ENCODE measurements at places on chromosomes 6 and 20.

GRCh38 chr6:96675597-96675996, 112.7 kb downstream of the FHL5 start:
- no peak for DNase-seq

DNA sequence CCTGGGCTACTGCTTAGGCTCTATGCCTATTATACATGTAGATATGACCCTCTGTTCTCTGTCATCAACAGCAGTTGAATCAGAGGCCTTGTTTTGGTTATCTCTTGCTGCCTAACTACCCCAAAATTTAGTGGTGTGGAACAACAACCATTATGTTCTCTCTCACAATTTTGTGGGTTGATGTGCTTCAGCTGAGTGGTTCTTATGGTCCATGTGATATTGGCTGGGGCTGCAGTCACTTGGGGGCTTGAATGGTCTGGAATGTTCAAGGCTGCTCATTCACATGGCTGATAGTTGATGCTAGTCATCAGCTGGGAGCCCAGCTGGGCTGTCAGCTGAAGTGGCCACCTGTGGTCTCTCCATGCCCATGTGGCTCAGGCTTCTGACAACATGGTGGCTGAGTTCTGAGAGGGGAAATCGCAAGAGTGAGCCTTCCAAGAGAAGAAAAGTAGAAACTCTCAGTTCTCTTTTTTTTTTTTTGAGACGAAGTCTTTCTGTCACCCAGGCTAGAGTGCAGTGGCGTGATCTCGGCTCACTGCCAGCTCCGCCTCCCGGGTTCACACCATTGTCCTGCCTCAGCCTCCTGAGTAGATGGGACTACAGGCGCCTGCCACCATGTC, 47.8 kb downstream of the SHLD1 start:
- DNase-seq = no peak

GRCh38 chr20:42024653-42025052, 406.5 kb upstream of the CHD6 start:
- no peak for DNase-seq

- DNase-seq = no peak
These were observed 7.8 kb upstream of the TSBP1 start for GRCh38 chr6:32379545-32379944.

GRCh38 chr6:13183415-13184088, 144.8 kb downstream of the TBC1D7 start:
- no peak for DNase-seq

- DNase-seq = no peak
These were observed 605.7 kb upstream of the GJE1 start for GRCh38 chr6:141526985-141527384.

GRCh38 chr6:56962441-56962840, 7.5 kb downstream of the BEND6 start:
- DNase-seq = no peak

DNA sequence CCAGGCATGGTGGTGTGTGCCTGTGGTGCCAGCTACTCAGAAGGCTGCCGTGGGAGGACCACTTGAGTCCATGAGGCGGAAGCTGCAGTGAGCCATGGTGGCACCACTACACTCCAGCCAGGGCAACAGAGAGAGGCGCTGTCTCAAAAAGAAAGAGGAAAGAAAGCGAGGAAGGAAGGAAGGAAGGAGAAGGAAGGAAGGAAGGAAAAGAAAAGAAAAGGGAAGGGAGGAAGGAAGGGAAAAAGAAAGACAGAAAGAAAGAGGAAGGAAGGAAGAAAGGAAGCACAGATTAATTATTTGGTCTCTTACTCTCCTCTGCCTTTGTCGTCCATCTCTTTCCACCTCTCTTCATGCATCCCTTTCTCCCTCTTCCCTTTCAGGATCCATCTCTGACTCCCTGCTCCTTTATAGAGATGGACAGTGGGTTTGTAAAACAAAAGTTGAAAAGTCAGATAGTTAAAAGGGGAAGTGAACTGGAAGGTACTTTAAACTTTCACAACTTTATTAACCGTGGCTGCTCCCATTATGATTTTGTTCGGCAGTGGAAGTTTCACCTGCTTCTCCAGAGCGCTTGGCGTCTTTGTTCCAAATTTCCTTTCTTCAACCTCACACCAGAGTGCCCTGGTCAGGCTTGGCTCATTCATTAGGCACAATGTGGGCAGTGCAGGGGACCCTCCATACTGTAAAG, 1.5 kb downstream of the HLA-DQA1 start:
- no peak for DNase-seq

DNA sequence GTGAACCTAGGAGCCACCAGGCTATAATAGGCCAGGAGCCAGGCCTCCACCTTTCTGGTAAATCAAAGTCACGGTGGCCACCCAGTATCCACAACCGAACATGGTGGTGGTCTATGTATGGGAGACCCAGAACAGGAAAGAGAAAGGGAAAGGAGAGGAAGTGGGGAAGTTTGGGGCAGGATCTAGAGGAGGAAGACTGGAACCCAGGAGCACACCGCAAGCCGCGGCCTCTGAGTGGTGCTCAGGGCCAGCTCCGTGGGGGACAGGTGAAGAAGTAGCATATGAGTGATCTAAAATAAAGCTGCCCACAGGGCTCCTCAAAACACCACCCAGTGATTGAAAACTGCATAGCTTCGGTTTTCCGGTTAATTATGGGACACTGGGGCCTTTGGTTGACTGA, 214.8 kb downstream of the ZDHHC14 start:
- DNase-seq = no peak

DNA sequence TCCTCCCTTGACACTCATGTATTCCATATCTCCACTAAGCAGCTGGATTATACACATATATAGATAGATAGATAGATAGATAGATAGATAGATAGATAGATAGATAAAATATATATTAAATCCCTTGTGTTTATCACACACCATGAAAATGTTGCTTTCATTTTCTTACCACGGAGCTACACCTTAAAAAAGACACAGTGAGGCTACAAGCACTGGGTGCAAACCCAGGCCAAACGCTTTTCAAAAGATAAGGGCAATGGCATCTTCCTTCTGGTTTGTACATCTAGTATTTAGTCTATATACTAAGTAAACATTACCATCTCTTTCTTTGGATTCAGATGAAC, 377.1 kb downstream of the ESR1 start:
- DNase-seq = no peak

- DNase-seq = no peak
These were observed 50.0 kb downstream of the CNKSR3 start for GRCh38 chr6:154460306-154461071.

DNA sequence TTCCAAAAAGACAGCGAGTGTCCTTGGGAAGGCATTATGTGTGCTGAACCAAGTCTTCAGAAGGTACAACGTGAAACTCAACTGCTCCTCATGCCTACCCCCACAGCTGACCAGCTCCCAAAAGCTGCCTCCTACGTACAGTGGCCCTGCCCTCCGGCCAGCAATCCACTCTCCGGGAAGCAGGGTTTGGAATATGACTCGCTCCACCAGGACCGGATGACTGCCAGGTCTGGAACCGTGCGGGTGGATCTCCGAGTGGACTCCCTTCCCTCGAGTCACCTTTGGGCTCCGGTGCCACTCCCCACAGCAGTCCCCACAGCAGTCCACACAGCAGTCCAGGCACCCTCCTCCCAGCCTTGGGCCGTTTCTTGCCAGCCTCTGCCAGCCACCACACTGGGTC, 4.3 kb downstream of the ZBTB46 start:
- DNase-seq = no peak

- DNase-seq = no peak
These were observed 425.9 kb upstream of the RNF217 start for GRCh38 chr6:124536157-124536841.

DNA sequence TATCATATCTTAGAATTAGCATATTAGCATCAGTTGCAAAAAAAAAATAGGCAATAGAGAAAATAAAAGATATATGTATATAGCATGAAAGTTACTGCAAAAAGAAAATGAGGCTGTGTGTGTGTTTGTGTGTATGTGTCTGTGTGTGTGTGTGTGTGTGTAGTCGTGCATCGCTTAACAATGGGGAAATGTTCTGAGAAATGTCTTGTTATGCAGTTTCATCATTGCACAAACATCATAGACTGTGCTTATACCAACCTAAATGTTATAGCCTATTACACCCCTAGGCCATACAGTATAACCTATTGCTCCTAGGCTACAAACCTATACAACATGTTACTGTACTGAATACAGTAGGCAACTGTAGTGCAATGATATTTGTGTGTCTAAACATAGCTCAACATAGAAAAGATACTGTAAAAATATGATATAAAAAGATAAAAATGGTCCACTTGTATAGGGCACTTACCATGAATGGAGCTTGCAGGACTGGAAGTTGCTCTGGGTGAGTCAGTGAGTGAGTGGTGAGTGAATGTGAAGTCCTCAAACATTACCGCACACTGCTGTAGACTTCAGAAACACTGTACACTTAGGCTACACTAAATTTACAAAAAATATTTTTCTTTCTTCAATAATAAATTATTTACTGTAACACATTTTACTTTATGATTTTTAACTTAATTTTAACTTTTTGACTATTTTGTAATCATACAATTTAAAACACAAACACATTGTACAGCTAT, 805.1 kb downstream of the KIF16B start:
- no peak for DNase-seq

- no peak for DNase-seq
These were observed 5.2 kb downstream of the STK38 start for GRCh38 chr6:36542041-36542440.

GRCh38 chr6:61886608-61887259, 399.3 kb downstream of the KHDRBS2 start:
- DNase-seq = no peak

- no peak for DNase-seq
These were observed 827.3 kb downstream of the DHX35 start for GRCh38 chr20:39789411-39789810.

- DNase-seq = no peak
These were observed 111.9 kb downstream of the TBX18 start for GRCh38 chr6:84652356-84653026.

DNA sequence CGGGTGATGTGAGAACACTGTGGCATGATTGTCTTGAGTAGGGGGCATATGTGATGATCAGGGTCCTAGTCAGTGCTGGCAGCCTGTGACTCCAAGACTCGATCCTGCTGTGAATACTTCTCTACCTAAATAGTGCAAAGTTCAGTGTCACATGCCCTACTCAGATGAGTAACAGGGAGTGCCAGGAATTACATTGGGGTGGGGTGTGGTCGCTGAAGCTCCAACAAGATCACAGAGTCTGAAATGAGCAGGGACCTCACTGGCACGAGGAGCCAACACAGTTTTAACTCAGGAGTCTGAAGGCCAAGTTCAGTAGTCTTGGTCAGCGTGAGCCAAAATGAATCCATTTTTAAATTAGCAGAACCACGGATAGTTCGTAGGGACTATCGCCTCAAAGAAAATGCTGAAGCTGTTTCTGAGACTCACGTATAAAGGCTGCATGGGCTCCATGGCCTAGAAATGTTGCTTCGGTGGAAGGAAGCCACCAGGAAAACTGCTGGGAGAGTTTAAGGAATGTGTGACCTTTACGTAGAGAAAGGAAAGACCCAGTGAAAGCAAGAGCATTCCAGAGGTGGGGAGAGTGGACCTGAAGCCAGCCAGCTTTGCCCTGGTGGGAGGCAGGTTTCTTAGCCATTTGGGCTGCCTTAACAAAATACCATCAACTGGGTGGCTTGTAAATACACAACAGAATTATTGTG, 72.2 kb downstream of the RPP40 start:
- DNase-seq = no peak

DNA sequence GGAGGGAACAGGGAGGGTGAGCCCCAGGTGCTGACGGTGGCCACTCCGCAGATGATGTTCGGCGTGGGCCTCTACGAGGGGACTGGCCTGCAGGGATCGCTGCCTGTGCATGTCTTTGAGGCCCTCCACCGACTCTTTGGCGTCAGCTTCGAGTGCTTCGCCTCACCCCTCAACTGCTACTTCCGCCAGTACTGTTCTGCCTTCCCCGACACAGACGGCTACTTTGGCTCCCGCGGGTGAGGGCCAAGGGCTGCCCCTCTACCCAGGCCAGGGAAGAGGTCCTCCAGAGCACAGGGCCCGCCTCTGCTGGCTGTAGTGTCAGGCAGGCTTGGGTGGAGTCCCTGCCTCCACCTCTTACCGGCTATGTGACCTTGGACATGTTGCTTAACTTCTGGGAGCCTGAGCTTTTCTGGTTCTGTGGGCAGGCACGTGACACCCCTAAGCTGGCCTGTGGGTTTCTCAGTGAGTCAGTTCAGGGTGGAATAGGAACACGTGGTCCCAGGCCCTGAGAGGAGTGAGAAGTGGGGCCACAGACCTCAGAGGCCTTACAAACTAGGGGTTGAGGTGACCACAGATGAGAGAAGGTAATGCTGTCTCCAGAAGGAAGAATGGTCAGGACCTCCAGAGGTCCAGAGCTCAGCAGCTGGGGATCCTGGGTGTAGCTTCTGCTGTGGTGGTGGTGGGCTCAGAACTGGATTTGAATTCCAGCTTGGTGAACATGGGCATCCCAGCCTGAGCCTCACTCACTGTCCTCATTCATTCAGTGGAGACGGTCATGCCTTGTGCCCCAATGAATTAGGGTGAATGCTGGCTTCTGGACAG, 11.9 kb downstream of the PCIF1 start:
- peak; percentile 36 for DNase-seq

GRCh38 chr6:31474871-31475286, 23.1 kb upstream of the MICB start:
- DNase-seq = no peak

- peak; percentile 17 for DNase-seq
These were observed 101.4 kb downstream of the SLX4IP start for GRCh38 chr20:10536531-10536930.

DNA sequence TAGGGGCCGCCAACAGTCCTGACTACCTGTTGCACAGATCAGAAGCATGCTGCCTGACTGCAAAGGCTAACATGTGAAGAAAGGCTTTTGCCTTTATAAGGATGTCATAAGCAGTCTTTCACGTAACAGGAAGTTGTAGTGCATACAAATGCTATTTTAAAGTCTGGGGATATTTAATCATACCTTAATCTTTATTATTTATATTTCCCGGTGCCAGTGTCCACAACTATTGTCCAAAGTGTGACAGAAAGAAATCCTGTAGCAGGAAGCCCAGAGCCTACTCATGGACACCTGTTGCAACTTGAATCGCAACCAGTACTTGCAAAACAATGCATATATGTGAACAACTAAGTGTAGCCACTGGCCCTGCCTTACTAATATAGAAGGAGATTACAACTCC, 235.8 kb downstream of the ALDH8A1 start:
- DNase-seq = no peak

- DNase-seq = no peak
These were observed 37.8 kb downstream of the ELOVL5 start for GRCh38 chr6:53310771-53311585.

DNA sequence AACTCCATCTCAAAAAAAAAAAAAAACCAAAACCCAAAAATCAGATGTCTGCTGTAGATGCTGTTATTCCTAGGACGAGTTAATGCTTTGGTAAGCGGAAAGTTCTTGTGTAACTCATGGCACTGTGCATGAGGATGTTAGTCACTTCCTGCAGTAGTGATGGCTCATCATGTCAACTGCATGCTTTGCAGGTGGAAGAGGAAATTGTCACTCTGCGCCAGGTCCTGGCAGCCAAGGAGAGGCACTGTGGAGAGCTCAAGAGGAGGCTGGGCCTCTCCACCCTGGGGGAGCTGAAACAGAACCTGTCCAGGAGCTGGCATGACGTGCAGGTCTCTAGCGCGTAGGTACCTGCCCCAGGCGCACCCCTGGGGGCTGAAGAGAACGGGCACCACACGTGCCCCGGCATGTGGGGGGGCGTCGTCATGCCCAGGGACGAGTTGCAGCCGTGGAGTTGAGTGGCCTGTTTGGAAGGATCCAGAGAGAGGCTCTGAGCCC, 8.5 kb downstream of the TPD52L2 start:
- DNase-seq = peak; percentile 70

GRCh38 chr6:96156425-96156824, 140.7 kb downstream of the FUT9 start:
- no peak for DNase-seq

- DNase-seq = no peak
These were observed 115.4 kb downstream of the FRK start for GRCh38 chr6:115945306-115945705.

Measured in stimulated activated CD4-positive, alpha-beta T cell treated with anti-CD3 and anti-CD28 coated beads, Interleukin-15, amount 100 ng/mL, for 24 hours (primary cell).